Natural killer cell (primary cell): ENCODE measurements at places on chromosomes 5 and 9.
A peak's percentile ranks its signal among the peaks of the same experiment; 100 is the strongest.

GRCh38 chr5:66608501-66608900 is 12.3 kb downstream of the MAST4 start:
- no peak for DNase-seq

- DNase-seq: no peak
These were observed 19.7 kb upstream of the VLDLR start for GRCh38 chr9:2601785-2602378.

GRCh38 chr5:29697785-29698414 is 1495.6 kb upstream of the CDH6 start:
- no peak for DNase-seq

GRCh38 chr5:16618138-16618897 is 1.5 kb upstream of the RETREG1 start:
- DNase-seq: peak; percentile 41

DNA sequence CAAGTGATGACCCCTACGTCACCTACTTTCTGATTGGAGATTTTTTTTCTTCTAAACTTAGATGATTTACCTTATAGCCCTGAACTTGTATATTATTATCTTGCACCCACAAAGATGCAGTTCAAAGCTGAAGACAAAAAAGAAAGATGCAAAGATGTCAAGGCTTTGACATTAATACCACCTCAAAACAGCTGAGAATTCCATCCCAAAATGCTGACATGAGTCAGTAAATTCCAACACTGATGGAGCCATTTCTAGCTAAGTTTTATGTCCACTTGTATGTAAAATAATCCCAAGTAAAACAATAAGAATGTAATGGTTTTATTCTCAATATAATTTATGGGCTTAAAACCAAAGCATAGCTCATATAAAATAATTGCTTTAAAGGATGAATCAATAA is 91.5 kb upstream of the CDH9 start:
- no peak for DNase-seq

- peak; percentile 14 for DNase-seq
These were observed 141.2 kb upstream of the ASTN2 start for GRCh38 chr9:117555964-117556629.

DNA sequence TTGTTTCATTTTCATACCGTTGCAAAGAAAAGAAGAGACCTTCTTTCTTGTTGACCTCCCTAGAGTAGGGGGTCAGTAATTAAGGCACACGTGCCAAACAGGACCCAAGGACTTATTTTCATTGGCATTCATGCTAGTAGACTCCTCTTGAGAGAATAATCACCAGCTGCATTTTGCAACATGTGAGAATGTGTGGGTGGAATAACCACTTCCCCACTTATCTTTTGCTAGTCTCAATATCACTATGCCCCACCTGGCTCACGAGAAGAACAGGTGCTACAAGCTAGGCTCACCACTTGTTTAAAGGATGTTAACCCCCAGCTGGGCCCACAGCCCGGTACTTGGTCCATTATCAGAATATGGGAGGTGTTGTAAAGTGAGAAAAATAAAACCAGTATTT is 460.7 kb upstream of the MEF2C start:
- DNase-seq: no peak

DNA sequence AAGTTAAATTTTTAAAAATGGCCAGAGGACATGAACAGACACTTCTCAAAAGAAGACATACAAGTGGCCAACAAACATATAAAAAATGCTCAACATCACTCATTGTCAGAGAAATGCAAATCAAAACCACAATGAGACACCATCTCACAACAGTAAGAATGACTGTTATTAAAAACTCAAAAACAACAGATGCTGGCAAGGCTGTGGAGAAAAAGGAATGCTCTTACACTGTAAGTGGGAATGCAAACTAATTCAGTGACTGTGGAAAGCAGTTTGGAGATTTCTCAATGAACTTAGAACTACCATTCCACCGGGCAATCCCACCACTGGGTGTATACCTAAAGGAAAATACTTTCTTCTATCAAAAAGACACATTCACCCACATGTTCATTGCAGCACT is 168.5 kb upstream of the PIK3R1 start:
- no peak for DNase-seq

- DNase-seq: no peak
These were observed 287.0 kb upstream of the ARRDC3 start for GRCh38 chr5:91670122-91670521.

DNA sequence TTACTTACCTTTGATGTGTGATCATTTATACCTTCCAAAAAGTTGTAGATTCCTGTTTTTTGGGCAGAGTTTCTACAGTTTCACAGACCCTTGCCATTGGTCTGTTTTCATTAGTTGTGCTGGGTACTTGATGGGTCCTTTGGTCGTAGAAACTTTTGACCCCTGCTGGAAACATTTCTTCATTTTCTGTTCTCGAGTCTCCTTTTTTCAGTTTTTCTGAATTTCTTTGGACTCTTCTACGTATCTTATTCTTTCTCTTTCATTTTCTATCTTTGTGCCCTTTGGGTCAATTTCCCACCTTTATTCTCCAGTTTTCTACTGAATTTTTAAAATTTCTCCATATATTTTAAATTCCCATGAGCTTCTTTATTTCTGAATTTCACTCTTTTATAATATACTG is 16.7 kb downstream of the AP3S1 start:
- DNase-seq: no peak

GRCh38 chr5:72472031-72472430 is 35.2 kb downstream of the ZNF366 start:
- no peak for DNase-seq

GRCh38 chr9:100088202-100088601 is 10.6 kb downstream of the ERP44 start:
- no peak for DNase-seq
